Cerebellar nuclear complex (tissue), 1 donor: ENCODE measurements at places on chromosomes 4 and X.

GRCh38 chr4:112753333-112753732, 116.4 kb downstream of the LARP7 start:
- no peak for DNase-seq

DNA sequence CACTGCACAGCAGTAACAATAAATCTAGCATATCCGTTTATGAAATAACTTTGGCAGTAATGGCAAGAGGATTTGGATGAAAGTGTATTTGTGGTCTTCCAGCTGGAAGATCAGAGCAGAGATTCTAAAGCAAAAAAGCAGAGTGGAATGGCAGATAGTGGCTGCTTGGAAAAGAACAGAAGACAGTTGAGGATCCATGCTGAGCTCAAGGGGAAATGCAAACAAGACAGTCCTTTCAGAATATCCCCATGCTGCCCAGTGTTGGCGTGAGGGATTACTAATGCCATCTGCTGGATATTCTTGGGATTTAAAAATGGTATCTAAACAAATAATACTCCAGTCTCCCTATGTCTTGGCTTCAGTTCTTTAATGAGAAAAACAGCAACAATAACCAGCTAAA, 629.1 kb upstream of the ATOH1 start:
- DNase-seq, result peak; percentile 64

GRCh38 chr4:105194328-105195231, 47.9 kb downstream of the TET2 start:
- no peak for DNase-seq

GRCh38 chr4:41535911-41536371, 2.0 kb upstream of the LIMCH1 start:
- DNase-seq, result no peak

DNA sequence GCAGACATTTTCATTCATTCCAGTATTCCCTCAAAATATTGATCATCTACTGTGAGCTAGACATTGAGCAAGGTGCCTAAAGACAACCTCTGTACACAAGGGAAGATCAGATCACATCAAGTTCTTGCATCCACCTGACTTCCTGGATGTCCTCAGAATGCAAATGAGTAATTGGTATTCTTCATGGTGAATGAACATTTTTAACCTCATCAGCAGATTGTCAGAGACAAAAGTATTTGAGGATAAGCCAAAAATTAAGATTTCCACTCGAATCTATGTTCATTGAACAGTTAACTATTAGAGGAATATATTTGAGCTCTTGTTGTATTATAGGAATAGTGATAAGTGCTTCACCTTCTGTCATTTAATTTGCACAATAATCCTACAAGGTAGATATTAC, 1.3 kb downstream of the SMARCAD1 start:
- no peak for DNase-seq

DNA sequence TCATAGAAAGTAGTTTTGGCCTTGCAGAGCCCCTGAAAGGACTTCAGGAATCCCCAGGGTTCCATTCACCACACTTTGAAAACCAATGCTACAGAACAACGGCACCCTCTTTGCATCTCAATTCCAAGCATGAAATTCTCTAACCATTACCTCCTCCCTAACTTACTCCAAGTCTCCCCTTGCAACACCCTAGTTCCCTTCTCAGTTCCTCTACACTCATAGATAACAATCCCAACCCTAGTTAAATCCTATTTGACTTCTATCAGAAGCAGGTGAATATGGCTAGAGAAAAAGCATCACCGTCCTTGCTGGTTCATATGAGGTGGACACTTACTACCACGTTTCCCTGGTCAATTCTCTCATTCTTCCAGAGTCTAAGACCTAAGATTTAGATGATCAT, 2.4 kb downstream of the RCHY1 start:
- no peak for DNase-seq

GRCh38 chr4:147207911-147208310, 262.2 kb upstream of the TTC29 start:
- DNase-seq, result no peak

GRCh38 chr4:59565836-59566235, 1634.3 kb upstream of the ADGRL3 start:
- no peak for DNase-seq

- DNase-seq, result no peak
Measured at GRCh38 chr4:116058129-116058528, 944.7 kb upstream of the NDST4 start.

- no peak for DNase-seq
Measured at GRCh38 chrX:12978205-12979025, 3.5 kb downstream of the TMSB4X start.

- no peak for DNase-seq
Measured at GRCh38 chrX:103773445-103773844, 3.2 kb upstream of the PLP1 start.

DNA sequence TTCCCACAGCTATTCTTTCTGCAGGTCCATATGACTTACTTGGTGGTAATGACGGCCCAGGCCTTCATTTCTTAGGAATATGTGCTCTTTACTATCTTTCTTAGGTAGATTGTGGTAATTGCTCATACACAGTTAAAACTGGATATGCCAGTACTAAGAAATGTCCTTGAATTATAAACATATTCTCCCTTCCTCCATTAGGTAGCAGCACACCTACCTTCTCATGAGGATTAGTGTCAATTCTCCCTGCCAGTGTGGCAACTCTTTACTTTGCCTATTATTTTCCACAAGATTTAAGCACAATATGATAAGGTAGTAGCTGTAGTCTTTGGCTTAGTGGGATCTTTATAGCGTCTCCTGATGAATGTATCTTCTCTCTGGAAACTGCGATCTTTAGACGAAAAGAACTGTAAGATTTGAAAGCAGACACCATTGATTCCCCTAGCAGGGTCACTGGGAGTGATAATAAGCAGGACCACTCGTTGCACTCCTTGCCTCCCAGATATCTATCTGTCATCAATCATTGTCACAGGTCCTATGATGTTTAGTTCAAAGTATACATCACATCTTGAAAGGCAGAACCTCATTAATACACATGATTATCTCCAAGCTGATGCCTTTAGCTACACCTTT, 1240.7 kb downstream of the C4orf33 start:
- DNase-seq, result no peak

GRCh38 chrX:38651625-38652601, 90.6 kb downstream of the TSPAN7 start:
- DNase-seq, result no peak

GRCh38 chr4:1883583-1883982, 12.4 kb downstream of the NSD2 start:
- DNase-seq, result no peak

DNA sequence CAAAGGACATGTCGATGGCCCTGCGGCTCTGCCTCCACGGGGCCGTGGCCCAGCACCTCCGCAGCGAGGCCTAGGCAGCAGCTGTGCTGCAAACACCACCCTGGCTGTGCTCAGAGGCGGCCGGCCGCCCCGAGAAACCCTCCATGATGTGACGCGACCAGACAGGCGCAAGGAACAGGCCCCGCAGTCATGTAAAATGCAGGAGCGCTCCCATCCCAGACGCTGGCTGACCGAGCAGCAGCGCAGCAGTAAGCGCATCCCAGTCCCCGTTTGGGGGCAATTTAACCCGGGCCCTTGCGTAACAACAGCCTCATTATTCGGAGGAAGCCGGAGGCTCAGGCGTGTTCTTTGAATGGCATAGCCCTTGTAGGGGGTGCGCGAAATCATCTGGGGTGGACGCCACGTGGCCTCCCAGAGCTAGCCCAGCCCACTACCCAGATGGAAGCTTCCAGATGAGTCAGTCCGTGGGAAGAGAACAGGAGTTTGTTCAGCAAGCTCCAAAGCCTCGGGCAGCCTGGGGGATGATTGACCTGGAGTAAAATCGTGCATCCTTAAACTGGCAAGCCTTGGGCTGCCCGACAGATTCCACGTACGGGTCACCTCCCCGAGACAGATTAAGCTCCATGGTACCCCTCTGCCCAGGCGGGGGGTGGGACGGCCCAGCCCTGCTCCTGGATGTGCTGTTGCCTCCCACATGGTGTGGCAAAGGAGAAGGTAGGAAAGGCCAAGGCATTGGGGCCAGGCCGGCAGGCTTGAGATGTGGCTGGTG, 124.0 kb downstream of the HMX1 start:
- DNase-seq, result no peak

DNA sequence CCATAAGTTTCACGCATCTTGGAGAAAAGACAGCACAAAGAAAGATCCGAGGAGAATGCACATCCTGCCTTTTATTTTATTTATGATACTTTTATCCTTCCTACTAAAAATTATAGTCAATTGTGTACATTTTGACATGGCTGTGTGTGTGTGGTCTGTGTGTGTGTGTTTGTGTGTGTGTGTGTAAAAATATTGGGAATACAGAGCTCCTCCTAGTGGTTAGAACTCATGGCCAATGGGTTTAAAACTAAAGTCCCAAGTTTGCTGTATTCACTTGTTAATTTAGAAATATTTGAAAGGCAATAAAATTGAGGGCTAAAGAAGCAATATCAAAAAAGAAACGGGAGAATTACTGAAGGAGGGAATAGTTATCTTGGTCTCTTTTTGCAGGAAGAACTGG, 47.5 kb downstream of the NKX6-1 start:
- DNase-seq, result no peak

GRCh38 chr4:19164334-19164733, 1087.4 kb upstream of the SLIT2 start:
- DNase-seq, result no peak

DNA sequence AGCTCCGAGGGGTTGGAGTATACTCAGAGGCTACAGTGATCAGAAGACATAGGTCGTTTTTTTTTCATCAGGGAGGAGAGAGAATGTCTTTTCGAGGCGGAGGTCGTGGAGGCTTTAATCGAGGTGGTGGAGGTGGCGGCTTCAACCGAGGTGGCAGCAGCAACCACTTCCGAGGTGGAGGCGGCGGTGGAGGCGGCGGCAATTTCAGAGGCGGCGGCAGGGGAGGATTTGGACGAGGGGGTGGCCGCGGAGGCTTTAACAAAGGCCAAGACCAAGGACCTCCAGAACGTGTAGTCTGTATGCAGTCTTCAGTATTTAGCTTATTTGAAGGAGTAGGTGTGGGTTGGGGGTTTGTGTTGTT, 500 bp downstream of the GAR1 start:
- no peak for DNase-seq

DNA sequence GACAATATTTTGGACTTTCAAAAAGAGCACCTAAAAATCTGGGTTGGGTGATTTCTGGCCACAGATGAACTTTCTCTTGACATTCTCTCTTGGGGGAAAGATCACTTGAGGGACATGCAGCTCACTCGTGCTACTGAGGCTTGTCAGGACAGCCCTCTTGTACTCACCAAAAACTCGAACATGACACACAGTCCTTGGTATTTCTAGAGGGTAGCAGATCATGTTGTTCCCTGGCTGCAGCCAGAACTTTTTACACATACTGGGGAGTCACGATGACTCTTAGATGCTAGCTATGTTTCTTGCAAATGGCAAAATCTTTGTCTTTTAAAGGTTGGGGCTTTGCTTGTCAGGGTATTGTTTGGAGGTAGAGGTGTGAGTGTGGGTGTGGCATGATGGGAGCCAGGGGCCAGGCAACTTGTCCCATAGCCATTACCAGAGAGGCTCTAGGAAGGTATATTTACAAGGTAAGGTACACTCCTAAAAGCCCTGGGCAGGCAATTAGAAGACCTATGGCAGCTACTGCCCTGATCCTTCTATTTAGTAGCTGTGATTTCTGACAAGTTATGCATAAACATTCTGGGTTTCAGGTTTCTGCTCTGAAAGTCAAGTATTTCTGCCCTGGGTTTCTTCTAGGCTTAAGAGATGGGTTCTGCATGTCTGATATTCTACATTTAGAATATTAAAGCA, 241.7 kb upstream of the TLL1 start:
- DNase-seq, result no peak

- no peak for DNase-seq
Measured at GRCh38 chr4:115090483-115091075, 22.8 kb downstream of the NDST4 start.

- DNase-seq, result no peak
Measured at GRCh38 chr4:16083241-16084191, at the start of gene PROM1. Gene PROM1, minus strand, starts transcription at chr4:16084023. Its CDS starts 8,117 bp downstream, at chr4:16075906.

DNA sequence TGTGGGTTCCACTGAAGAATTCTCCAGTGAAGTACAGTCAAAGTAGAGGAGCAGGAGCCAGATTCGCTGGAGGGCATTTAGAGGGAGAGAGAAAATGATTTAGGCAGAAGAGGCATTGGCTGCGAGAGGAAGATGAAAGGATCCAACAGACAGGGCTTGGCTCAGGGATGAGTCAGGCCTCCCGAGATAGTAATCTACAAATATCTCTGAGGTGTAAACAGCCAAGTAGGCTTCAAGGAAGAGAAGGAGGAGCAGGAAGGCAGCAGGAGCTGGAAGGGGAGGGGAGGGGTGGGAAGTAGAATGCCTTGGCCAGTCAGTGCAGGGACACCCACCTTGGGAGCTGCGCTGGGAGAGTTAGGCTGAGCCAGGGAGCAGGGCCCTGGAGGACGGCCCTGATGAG, 55.5 kb downstream of the PJA1 start:
- no peak for DNase-seq

GRCh38 chr4:182306792-182307507, 63.7 kb downstream of the TENM3 start:
- no peak for DNase-seq

DNA sequence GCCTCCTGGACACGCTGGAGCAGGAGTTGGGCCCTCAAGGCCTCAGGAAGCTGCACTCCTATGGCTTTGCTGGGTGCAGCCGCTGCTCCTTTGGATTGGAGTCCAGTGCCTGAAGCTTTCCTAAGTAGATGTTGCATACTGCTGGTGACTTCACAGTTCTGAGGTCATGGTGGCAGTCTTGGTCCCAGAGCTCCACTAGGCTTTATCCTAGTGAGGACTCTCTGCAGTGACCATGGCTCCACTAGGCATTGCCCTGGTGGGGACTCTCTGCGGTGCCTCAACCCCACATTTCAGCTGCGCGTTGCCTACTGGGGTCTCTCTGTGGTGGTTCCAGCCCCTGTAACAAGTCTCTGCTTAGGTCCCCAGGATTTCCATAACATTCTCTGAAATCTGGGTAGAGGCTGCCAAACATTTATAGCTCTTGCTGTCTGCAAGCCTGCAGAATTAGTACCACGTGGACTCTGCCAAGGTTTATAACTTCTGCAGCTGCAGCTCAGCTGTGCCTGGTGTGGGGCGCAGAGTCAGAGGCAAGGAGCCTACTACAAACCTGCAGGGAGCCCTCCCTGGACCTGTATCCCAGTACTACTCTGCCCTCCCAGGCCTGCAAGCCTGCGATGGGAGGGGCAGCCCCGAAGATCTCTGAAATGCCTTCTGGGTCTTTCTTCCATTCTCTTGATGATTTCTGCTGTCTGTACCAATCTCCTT, 46.0 kb upstream of the NFKB1 start:
- no peak for DNase-seq

DNA sequence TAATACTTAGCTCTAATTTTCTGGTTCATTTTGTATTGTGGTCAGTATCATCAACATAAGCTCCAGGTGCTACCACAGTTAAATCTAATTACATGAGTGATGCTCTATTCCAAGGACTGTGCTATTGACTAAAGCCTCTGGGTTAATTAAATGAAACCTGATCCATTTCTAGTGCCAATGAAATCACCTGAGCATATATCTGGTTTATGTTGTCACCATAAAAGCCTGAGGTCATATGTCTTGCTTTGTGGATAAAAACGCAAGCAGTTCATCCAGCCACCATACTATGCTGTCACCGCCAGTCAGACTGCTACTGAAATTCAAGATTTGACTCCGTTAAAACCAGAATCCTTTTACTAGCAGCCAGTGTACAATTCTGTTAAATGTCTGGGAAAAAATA, 64.2 kb upstream of the ZNF518B start:
- DNase-seq, result no peak
